IPS DF 19.7 (cell line): ENCODE measurements at places on chromosomes 6 and 20.

GRCh38 chr20:12591949-12592470, 416.8 kb upstream of the SPTLC3 start:
- DNase-seq = no peak

GRCh38 chr6:22766979-22767378, 197.6 kb downstream of the HDGFL1 start:
- DNase-seq = no peak

GRCh38 chr6:37020381-37020780, 14.9 kb downstream of the FGD2 start:
- DNase-seq = no peak

DNA sequence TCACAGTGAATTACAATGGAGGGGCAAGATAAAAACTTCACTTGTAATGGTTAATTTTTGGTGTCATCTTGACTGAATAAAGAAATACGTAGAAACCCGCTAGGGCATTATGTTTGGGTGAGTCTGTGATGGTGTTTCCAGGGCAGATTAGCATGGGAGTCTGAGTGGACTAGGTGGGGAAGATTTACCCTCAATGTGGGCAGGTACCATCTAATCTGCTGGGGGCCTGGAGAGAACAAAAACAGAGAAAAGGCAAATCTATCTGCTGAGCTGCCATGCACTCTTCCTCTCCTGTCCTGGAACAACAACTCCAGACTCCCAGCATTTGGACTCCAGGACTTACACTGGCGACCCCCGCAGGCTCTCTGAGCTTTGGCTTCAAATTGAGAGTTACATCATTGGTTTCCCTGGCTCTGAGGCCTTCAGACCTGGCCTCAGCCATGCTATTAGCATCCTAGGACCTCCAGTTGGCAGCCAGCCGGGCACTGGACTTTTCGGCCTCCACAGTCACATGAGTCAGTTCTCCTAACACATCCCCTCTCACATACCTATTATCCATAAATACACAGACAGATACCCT, 19.7 kb downstream of the NINL start:
- DNase-seq = no peak

- no peak for DNase-seq
Observed at GRCh38 chr6:89500611-89501010, 67.7 kb downstream of the ANKRD6 start.

GRCh38 chr6:35757456-35758123, 18.8 kb upstream of the CLPSL2 start:
- DNase-seq = peak; percentile 78

DNA sequence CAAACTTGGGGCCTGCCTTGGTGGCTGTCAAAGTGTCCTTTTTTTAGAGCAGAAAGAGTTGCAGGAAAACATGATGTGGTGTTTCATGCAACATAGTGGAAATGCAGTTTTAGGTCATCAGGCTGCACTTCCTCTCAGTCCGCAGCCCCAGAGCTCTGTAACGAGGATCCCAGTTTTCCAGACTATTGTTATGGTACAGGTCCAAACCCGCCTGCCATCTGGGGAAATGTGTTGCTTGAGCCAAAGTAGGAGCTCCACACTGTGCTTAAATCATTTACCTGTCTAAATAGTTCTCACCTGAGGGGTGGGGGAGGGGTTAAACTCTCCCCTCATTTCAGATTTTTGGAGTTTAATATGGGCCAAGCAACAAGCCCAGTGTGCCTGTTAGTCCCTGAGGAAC, 59.8 kb downstream of the GOPC start:
- DNase-seq = no peak

DNA sequence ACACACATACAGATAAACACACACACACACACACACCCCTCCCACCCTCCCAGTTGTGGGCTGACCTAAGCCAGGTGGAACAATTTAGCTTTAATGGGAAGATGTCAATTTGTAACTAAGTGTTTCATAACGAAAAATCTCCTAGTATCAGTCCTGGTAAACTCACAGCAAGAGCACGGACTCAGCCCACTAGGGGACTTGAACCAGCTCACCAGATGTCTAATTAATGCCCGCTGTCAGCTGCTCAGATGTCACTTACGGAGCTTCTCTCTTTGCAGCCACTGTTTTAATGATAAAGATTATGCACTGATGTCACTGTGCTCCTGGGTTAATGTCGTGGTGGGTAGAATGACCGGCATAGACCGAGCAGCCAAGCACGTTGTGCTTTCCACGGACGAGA, 116.6 kb upstream of the INSM1 start:
- DNase-seq = no peak
